ENCODE measurements at places on chromosomes 3 and 15.

DNA sequence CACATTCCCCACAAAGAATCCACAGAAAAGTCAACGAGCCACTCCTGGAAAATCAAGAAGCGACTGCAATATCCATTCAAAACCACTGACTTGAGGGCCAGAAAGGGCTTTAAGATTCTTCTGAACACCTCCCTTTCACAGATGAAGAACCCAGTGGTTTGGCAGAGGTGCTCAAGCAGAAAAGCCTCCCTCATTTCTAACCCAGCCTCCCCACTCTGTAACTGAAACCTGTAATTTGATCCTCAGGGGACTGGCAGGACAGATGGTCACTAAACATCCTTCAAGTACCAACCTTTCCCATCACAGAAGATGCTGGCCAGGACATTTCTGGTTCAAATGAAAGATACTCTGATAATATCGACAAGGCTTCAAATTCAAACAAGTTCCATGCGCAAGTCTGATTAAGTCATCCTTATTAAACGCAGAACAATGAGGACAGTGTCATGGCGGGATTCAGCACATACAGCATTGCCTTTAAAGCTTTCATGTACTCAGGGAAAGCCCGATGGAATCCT lies 5.5 kb downstream of the SEMA5B start:
- no peak for DNase-seq

- no peak for DNase-seq
Measured at GRCh38 chr15:100903168-100903554, 16.0 kb upstream of the LRRK1 start.

GRCh38 chr15:44598892-44599291 lies 61.9 kb downstream of the EIF3J start:
- DNase-seq, result peak; percentile 87

- DNase-seq, result no peak
Measured at GRCh38 chr15:92648190-92648875, 7.2 kb downstream of the FAM174B start.

DNA sequence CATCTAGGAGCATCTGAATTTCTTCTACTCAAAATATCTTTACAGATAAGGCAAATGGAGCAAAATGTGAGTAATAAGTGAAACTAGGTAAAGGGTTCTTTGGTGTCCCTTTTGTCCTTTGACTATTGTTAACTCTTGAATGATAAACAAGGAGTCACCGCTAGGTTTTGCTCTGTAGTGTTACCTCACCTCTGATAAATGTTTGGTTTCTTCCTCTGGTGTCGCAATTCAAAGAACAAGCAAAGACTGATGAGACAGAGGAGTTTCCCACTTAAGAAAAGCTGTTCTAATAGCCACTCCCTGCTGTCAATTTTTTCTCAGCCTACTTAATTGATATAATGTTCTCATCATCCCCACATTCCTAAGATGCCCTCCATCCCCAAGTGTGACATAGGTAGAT lies 925.9 kb downstream of the IGSF11 start:
- no peak for DNase-seq

DNA sequence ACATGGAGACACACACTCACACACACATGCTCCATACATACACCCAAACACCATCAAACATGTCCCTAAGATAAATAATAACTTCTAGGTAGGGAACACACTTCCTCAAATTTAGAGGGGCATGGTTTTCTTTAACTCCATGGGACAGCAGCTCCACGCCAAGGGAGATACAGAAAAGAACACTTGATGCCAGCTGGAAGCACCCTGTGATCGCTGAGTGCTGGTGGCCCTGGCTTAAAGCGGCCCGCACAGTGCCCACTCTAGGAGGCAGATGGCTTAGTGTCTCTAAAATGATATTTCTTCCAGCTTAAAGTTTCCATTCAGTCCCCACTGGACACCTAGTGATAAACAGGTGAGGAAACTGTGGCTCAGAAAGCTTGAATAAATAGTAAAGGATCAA lies 232.9 kb downstream of the UACA start:
- DNase-seq, result no peak

All from HFFc6 (cell line).